ENCODE measurements at places on chromosomes 7 and 10.

DNA sequence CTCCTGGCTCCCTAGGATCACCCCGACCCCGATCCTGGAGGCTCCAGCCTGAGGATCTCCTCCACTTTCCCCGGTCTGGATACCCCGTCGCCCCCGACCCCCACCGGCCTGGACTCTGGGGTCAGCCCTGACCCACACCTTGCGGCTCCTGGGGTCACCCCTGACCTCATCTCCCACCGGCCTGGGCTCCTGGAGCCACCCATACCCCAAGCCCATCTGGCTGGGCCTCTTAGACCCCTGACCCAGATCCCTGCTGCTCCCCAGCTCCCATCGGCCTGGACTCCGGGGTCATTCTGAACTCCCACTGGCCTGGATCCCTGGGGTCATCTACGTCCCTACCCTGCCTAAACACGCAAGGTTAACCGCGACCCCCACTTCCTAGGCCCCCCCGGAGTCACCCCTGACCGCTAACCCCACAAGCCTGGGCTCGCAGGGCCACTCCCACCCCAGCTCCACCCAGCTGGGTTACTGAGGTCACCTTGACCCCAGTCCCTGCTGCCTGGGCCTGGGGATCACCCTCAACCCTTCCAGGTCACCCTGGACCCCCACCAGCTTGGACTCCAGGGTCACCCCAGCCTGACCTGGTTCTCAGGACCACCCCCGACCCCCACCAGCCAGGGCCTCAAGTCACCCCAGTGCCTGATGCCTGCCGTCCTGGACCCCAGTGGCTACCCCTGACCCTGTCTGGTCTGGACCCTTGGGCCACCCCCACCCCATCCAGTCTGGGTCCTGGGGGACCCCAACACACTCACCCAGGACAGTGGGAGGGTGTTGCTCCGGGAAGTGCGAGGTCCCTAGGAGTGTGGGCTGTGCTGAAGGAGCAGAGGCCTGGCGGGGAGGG is 1.2 kb downstream of the FOXK1 start:
- DNase-seq: no peak

GRCh38 chr10:5272065-5272803 is 75.6 kb downstream of the AKR1C4 start:
- no peak for DNase-seq

GRCh38 chr7:12456506-12456905 is 52.8 kb upstream of the VWDE start:
- DNase-seq: no peak

DNA sequence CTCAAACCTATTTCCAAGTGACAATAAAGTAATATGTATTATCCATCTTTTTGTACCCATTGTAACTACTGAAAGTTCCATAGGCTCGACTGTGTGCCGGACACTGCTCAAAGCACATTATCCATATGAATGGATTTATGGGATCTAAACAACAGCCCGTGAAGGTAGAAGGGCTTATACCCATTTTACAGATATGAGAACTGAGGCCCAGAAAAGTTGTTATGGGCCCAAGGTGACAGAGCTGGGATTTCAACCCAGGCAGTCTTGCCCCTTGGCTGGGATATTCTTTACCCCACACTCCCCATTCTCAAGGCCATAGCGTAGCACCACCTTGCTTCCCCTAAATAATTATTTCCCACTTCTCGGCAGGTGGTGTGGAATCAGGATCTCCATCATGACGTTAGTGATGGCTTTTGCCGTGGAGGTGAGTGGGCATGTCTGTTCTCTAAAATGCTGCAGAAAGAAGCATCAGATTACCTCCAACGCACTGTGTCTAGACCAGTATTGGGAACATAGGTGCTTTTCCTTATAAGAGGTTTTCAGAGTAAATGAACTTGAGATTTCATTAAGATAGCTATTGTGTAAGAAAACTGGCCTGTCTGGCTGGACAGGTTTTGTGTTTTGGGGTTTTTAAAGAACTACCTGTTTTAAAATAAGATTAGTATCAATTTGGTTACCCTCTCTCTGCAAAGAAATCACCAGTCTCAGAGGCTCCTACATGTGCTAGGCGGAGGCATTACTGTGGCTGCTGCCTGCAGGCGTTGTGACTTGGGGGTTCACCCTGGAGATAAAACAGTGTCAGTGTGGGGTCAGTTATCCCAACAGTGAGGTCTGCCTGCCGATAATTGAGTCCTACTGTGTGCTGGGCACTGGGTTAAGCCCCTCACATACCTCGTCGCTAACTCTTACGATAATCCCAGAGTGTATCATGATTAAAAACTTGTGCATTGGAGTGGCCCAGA is 85.1 kb upstream of the SDK1 start:
- no peak for DNase-seq

DNA sequence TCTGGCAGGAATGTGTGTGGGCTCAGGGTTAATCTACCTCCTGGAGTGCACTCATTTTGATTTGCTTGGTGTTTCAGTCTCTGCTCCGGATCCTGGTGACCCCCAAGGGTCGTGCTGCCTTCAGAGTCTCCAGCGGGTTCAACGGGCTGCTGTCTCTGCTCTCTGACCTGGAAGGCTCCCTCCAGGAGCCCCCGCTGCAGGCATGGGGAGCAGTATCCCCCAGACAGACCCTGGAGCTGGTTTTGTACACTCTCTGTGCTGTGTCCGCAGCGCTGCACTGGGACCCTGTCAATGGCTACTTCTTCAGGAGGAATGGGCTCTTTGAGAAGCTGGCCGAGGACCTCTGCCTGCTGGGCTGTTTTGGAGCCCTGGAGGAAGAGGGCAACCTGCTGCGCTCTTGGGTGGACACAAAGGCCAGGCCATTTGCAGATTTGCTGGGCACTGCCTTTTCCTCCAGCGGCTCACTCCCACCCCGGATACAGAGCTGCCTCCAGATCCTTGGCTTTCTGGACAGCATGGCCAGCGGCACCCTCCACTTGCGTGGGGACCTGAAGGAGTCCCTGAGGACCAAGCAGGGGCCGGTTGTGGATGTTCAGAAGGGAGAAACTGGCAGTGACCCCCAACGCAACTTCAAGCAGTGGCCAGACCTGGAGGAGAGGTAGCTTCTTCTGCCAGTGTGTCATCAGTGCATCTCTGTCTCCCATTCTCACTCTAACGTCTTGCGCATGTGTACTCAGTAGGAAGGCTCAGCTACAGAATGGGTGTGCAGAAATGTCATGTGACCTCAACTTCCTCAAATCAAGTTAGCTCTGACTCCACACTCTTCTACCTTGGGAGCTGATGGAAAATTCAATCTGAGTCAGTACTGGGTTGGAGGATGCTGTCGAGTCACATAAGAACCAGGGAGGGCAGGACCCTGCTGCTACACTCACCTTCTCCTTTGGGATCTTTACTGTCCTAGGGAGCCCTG is 58.5 kb downstream of the WDFY4 start:
- no peak for DNase-seq

DNA sequence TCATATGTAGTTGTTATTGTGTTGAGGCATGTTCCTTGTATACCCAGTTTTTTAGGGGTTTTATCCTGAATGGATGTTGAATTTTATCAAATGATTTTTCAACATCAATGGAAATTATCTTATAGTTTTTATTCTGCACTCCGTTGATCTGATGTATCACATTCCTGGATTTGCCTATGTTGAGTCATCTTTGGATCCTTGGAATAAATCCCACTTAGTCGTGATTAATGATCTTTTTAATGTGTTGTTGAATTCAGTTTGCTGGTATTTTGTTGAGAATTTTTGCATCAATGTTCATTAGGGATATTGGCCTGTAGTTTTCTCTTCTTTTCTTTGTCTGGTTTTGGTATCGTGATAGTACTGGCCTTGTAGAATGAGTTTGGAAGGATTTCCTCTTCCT is 648.6 kb upstream of the GRM3 start:
- DNase-seq: no peak

DNA sequence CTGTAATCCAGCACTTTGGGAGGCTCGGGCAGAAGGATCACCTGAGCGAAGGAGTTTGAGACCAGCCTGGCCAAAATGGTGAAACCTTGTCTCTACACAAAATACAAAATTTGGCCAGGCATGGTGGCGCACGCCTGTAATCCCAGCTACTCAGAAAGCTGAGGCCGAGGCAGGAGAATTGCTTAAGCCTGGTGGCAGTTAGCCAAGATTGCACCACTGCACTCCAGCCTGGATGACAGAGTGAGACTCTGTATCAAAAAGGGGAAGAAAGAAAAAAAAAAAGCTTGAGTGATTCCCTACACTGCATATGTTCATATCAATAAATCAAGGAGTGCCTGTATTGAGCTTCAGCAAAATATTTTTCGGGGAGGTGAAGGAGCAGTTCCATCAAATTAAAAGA is 45.8 kb upstream of the SRRM3 start:
- DNase-seq: no peak

GRCh38 chr10:128373831-128374230 is 247.6 kb upstream of the MKI67 start:
- DNase-seq: no peak

- no peak for DNase-seq
These were observed 20.6 kb downstream of the RGR start for GRCh38 chr10:84265418-84265817.

- DNase-seq: no peak
These were observed 163.2 kb downstream of the EBF3 start for GRCh38 chr10:129800796-129801340.

GRCh38 chr7:129952086-129952652 is 591 bp downstream of the UBE2H start:
- DNase-seq: no peak

DNA sequence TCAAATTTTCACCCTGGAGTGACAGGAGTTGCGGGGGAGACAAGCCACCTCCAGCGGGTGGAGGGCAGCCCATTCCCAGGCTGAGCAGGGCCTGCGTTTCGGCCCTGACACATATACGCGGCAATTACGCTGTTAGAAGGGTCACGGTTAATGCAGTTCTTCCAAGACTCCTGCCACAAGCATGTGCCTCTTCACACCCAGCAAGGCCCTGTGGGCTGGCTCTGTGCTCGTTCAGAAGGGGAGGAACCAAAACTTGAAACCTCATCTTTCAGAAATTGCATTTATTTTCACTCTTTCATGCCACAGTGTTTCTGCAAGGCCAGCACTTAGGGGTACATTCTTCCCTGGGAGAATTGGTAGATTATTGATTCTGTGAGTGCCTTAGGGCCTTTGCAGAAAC is 24.7 kb downstream of the LRMDA start:
- no peak for DNase-seq

GRCh38 chr7:20269726-20270125 is 52.5 kb upstream of the MACC1 start:
- no peak for DNase-seq

DNA sequence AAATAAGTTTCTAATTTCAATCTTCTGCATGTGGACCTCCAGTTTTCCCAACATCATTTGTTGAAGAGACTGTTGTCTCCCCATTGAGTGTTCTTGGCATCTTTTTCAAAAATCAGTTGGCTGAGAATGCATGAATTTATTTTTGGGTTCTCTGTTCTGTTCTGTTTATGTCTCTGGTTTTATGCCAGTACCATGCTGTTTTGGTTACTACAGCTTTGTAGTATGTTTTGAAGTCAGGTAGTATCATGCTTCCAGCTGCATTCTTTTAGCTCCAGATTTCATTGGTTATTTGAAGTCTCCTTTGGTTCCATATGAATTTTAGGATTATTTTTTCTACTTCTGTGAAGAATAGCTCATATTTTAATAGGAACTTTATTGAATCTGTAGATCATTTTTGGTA is 21.2 kb upstream of the SFTPD start:
- no peak for DNase-seq

DNA sequence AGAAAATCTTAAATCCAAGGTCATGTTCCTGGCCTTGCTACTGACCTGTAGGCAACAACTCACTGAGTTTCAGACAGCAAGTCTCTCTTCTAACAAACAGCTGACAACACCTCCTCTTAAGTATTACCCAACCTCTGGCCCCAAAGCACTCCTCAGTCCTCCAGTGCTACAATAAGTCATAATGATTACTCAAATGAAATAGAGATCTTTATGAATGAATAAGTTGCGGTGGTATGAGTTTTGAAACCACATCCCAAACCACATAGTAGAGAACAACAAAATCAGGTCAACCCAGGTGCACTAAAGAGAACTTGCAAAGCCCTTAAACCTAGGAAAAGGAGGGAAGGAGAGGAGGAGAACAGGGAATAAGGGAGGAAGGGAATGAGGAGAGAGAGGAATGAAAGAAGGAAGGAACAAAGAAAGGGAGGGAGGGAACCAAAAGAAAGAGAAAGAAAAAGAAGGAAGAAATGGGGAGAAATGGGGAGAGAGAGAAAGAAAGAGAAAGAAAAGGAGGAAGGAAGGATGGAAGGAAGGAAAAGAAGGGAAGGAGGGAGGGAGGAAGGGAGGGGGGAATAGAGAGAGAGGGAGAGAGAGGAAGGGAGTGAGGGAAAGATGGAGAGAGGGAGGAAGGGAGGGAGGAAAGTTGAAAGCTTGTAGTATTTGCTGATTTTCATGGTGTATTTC is 142.8 kb upstream of the CALCR start:
- no peak for DNase-seq

- DNase-seq: peak; percentile 21
These were observed 16.6 kb downstream of the ACBD5 start for GRCh38 chr10:27223964-27224363.

DNA sequence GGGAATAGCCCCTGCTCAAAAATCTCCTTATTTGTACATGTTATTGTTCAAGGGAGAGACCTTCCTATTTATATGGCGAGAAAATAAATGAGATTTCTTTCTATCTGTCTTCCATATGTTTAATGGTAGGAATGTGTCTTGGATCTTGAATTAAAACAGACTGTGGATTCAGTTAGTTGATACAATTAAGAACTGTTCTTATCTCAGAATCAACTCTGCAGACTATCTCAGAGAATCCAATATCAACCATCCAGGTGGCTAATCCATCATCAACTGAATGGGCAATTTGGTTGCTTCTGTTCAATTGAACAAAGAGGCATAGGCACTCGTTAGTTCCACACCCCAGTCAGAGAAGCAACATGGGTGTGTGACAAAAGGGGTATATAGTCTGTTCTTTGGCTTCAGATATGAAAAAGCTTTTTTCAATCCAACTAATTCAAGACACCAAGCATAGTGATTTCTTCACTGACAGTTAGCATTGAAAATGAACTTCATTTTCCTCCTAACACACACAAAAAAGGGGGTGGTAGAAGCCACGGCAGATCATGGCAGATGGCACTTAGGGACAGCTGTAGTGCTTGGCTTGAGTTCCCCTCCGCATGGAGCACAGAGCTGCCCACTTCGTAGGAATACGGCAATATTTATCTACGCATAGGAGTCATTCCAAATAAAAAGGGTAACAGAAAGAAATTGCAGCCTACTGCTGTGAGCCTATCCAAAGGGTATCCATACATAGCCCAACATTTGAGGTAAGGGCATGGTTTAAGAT is 135.9 kb downstream of the KIAA1217 start:
- no peak for DNase-seq

DNA sequence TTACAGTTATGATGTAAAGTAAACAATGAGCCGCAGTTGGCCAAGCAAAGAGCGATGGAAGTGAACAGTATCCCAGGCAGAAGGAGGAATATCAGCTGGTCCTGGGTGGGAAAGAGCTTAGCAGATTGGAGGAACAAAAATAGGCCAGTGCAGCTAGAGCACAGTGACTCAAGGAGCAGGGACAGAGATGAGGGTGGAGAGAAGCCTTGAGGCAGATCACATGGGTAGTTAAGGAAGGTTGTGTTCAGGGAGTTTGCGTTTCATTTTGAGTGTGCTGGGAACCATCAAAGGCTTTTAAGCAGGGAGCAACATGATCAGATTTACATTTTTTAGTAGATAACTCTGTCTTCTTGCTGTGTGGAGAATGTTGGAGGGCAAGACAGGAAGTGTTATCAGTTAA is 113.6 kb downstream of the OAT start:
- no peak for DNase-seq

- no peak for DNase-seq
These were observed 4.5 kb downstream of the BBIP1 start for GRCh38 chr10:110914431-110914830.

- DNase-seq: no peak
These were observed 15.1 kb upstream of the CUBN start for GRCh38 chr10:17144757-17145156.

- no peak for DNase-seq
These were observed 52.0 kb upstream of the FIGNL1 start for GRCh38 chr7:50502001-50502684.

All from kidney capillary endothelial cell (primary cell).